AG09319 (cell line): ENCODE measurements at places on chromosomes 4 and X.

- no peak for DNase-seq
These were observed 12.4 kb downstream of the SH3KBP1 start for GRCh38 chrX:19875050-19875431.

- no peak for DNase-seq
These were observed 67.9 kb downstream of the SMARCA5 start for GRCh38 chr4:143581331-143581946.

DNA sequence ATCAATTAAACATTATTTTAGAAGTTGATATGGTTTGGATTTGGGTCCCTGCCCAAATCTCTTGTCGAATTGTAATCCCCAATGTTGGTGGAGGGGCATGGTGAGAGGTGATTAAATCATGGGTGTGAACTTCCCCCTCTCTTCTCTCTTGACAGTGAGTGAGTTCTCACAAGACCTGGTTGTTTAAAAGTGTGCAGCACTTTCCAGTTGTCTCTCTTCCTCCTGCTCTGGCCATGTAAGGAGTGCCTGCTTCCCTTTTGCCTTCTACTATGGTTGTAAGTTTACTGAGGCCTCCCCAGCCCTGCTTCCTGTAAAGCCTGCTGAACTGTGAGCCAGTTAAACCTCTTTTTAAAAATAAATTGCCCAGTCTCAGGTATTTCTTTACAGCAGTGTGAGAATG, 141.4 kb downstream of the GALNTL6 start:
- DNase-seq: no peak

GRCh38 chr4:6705646-6706045, 4.0 kb downstream of the MRFAP1L1 start:
- no peak for DNase-seq

GRCh38 chrX:134249241-134249640, 12.3 kb downstream of the CCDC160 start:
- DNase-seq: no peak

DNA sequence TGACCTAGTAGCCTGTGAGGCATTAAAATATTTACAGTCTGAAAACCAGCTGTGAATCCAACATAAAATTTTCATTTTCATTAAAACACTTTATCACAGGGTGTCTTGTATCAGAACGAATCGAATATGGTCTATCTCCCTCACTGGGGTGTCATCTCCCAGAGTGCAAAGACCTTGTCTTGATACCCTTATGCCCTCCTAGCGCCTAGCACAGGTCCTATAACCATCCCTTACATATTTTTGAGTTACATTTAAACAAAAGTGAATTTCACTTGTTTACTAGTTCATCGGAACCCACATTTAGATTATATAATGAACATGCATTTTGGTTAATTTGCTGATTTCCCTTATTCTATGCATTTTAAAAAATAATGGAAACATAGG, 14.0 kb downstream of the DIPK2B start:
- no peak for DNase-seq

DNA sequence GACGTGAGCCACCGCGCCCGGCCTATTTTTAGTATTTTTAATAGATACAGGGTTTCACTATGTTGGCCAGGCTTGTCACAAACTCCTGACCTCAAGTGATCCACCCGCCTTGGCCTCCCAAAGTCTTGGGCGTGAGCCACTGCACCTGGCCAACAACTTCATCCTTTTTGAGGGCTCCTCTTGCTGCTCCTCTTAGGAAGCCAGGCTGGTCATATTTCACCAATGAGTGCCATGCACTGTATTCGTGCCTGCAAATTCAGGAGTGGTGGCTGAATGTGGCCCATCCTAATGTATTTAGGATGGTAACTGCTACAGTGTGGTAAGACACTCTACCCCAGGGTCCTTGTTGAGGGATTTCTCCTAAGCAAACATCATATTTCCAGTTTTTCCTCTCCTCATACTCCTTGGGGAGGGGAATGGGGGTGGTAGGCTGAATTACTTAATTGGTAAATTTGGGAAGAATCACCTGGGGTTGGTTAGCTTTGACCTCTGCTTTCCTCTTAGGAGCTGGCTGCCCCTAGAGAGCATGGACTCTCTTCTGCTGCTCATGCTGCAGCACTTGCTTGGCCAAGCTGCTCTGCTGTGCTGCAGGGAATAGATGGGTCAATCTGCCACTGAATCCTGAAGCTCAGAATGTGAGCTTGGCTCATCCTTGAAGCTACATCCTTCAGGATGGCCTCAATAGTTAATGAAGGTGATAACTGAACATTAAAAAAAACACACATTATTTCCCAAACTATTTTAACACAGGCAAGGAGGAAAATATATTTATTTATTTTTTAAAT, 167.4 kb downstream of the HS3ST1 start:
- DNase-seq: no peak
